ENCODE measurements at places on chromosomes 5 and 9.

- no peak for DNase-seq
Measured at GRCh38 chr9:125987420-125987819, 240.2 kb downstream of the PBX3 start.

DNA sequence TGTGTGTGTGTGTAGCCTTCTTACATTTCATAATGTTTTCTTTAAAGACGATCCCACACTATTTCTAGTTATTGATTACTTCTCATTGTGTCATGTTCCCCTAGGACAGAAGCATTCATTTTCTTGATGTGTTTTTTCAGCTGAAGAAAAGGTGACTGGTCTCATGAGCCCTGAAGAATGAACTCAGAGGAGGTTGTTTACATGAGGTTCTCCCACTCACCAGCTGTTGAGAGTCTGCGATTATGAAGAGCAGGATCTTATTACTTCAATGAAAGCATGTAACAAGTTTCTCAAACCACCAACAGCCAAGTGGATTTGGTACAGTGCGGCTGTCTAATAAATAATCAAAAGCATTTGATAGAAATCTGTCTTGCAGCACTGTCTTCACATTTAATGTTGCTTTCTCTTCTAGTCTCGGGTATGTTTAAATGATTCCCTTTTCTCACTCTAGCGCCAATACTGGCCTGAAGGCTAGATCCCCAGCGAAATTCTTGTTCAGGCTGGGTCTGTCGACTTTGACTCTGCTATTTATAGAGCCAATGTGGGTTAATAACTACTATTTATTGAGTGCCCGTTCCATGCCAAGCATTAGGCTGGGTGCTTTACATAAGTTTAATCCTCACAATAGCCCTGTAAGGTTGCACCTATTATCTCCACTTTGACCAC is 9.6 kb upstream of the FSD1L start:
- DNase-seq, result no peak

GRCh38 chr9:76586390-76587314 is 127.7 kb downstream of the GCNT1 start:
- no peak for DNase-seq

- DNase-seq, result no peak
Measured at GRCh38 chr9:71783120-71783523, 14.8 kb upstream of the CEMIP2 start.

DNA sequence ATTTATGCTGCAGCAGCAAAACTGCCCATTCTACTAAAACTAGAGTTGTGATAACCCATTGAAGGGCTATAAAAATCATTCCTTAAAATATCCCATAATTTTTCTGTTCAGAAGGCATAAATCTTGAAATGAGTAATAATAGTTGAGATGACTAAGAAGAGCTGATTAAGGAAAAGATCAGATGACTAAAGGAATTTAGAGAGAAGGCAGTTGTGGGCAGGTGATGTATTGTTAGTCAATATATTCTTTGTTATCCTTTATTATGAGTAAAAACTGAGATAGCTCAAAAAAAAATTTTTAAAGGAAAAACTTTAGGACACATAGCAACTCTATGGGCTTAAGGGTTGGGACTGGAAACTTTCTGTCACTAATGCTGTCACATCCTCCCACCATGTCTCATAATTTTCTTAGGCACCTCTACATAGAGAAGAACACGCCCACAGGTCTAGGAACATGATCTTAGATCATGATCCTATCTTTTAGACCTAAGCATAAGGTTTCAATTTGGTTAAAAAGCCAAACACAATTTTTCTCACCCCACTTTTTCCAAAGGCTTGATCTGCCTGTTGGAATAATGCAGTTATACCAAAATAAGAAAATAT is 597.5 kb upstream of the MEF2C start:
- DNase-seq, result no peak

- no peak for DNase-seq
Measured at GRCh38 chr9:115766370-115766955, 387.1 kb upstream of the PAPPA start.

- no peak for DNase-seq
Measured at GRCh38 chr5:180643191-180643851, 6.1 kb downstream of the FLT4 start.

DNA sequence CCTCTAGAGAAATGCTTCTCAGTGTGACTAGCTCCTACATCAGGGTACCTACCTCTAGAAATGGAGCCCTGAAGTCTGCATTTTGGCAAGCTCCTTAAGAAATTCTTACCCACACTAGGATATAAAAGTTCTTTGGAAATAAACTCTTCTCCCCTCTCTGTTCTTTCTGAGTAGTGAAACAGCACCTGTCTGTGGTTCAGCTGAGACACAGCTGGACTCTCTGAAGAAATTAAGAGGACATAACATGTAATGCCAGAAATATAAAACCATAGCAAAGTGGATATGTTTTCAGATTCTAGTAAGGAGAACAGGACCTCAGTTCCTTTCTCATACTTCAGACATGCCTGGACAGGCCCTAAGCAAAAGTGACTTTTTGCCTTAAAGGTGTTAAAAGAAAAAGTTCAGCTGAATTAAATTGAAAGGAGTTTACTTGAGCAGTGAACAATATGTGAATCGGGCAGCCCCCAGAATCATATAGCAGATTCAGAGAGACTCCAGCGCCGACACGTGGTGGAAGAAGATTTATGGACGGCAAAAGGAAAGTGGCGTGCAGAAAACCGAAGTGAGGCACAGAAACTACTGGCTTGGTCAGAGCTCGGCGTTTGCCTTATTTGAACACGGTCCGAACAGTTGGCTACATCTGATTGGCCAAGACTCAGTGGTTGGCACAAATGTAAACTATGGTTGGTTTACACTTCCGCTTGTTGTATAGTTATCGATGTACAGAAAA is 64.5 kb downstream of the PRKACG start:
- DNase-seq, result no peak

DNA sequence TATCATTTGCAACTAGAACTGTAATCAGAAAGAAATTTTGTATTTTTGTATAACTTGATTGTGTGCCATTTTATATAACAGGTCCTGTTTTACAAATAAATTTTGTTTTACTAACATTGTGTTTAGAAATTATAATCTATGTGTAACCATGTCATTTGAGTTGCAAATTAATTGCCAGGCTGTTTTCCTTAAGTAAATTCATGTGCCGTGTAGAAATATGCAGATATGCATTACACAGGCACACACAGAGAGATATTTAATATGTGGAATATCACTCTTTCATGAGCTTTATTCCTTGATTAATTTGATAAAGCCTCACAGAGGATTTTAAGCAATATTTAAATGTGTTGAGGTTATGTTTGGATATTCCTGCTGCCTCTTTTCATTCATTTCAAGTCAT is 56.5 kb upstream of the FSD1L start:
- no peak for DNase-seq

DNA sequence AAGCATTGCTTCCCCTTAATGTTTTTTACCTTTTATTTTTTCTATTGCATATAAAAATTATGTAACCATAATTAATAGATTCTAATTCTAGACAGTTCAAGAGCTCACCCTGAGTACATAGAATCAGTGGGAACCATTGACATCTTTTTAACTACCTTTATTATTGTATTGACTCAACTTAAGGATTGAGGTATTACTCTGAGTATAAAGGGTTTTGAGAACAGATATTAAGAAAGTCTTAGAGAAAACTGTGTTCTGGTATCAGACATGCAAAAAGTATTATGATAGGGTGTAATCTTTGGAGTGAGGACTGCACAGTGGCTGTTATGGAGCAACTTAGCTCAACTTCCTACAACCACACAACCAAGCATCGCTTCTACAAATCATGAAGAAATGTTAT is 8.9 kb downstream of the SPEF2 start:
- DNase-seq, result no peak

- DNase-seq, result no peak
Measured at GRCh38 chr9:110763568-110763967, 95.0 kb downstream of the MUSK start.

- DNase-seq, result no peak
Measured at GRCh38 chr5:75558981-75559632, 47.4 kb downstream of the POLK start.

- DNase-seq, result no peak
Measured at GRCh38 chr5:144370273-144370672, 199.6 kb downstream of the KCTD16 start.

DNA sequence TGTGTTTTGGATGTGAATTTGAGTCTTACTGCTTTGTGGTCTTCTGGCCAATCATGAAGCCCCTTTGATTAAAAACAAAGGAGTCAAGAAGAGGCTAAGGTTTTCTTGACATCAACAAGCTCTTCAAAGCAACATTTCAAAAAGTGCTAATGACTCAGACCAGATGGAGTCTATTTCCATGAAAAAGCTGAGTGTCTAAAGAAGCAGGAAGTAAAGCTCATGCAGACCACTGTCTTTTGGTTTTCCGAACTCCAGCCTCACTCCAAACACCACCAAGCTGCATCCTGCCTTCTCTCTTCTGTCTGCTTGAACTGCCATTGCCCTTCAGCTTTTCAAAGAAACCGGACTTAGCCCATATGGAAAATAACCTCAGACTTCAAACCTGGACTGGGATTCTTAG is 115.2 kb downstream of the PRDM6 start:
- DNase-seq, result no peak

DNA sequence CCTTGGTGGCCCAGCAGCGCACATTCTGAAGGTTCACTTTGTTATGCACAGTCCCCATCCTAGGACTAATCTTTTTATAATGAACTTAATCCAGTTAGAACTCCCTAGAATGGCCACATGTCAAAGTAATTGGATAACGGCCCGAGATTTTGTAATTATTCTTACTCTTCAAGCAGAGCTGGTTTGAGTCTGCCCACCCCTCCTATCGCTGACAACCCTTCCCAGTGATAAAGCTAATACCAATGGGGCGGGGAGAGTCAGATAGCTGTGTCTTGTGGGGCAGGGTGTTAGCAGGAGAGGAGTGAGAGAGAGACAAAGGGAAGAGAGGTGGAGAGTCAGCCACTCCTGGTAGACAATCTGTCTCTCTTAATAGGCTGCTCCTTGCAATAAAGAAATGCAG is 356.9 kb downstream of the SLIT3 start:
- DNase-seq, result peak; percentile 48

- DNase-seq, result no peak
Measured at GRCh38 chr9:21294364-21294774, 10.7 kb downstream of the IFNA5 start.

GRCh38 chr5:92838253-92838652 is 742.8 kb downstream of the NR2F1-AS1 start:
- DNase-seq, result no peak

DNA sequence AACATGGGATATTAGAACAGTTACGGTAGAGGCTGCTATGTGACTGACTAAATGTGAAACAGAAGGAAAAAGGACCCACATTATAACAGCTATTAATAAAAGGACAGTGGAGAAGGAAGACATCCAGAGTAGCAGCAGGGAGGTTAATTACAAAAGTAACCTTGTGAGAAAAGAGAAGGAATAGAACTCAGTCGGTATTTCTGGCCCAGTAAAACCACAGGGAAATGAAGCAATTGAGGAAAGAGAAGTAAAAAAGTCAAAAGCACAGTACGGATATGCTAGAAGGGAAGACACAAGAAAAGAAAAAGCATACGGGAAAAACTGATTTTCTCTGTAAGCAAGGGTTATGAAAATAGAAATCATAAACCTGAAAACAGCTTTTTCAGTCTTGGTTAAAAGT is 164.7 kb downstream of the RFX3 start:
- DNase-seq, result no peak

DNA sequence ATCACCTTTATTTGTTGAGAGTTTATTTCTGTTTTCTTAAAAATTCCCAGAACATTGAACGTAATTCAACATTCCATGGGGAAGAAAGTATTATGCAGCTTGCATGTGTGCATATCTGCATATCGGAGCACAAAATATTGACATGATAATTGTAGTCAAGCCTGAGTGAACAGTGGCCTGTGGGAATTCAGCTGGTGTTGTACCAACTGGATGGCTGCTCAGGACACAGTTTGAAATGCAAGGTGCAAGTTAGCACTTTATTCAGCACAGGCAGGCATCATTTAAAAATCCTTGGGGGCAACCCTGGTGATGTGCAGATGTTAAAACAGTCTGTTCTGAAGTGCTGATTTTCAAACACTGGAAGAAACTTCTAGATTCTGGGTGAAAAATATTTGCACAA is 82.4 kb downstream of the CNTLN start:
- DNase-seq, result no peak

DNA sequence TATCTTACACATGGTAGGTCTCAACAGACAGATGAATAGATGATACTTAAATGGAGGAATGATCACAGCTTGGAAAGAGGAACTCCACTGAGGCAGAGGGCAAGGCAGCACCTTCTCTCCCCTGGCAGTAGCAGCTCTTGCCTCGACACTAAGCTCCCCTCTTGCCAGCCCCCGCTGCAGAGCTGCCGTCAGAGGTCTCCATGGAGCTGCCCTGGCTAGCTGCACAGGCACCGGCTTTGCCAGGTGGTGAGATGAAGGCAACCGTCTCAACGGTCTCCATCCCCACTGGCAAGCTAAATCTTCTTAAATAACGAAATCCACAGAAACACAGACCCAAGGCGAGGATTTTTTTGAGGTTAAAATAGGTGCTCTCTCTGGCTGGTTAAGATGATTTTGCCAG is 81.2 kb downstream of the CRB2 start:
- DNase-seq, result no peak

GRCh38 chr9:87389936-87390335 is 107.7 kb upstream of the DAPK1 start:
- DNase-seq, result no peak

GRCh38 chr5:98635656-98636055 is 137.8 kb upstream of the RGMB start:
- no peak for DNase-seq

GRCh38 chr5:138763037-138763778 is 10.0 kb downstream of the CTNNA1 start:
- no peak for DNase-seq

DNA sequence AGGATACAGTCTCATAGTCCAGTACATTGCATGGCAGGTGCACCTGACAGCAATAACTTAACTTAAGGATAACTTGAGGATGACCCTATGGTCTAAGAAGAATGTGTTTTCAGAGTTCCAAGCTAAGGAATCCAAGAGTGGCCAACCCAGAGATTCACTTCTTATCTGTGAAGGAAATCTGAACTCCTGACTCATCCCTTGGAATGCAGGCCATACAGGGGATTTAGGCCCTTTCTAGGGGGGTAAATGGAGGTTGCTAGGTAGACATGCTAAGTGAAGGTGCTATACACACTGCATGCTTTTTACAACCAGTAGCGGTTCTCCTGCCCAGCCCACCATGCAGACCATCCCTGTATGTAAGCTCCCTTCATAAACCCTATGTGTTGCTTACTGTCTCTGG is 50.4 kb downstream of the HTR1A start:
- DNase-seq, result no peak

- DNase-seq, result no peak
Measured at GRCh38 chr9:109387206-109387605, 66.3 kb upstream of the EPB41L4B start.

DNA sequence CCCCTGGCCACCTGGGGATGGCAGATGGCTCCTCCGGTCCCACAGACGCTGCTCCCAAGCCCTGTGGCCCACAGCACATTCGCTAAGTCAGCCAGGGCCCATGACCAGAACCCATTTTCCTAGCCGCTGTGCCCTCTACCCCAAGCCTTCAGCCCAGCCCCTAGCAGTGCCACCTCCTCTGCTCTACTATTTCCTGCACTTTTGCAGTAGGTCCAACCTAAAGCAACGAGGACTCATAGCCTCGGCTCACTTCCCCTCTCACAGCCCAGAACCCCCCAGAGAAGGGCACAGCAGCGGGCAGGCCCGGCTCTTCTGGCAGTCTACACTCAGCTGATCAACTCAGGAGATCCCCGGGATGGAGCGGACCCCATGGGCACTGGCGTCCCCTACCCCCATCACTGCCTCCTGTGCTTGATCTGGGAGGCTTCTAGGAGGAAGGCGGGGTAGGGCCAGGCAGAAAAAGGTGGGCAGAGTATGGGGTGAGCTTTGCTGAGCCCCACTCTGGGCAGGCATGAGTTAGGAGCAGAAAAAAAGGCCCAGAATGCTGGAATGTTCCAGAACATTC is 111.2 kb downstream of the ZNF354C start:
- no peak for DNase-seq

All from neuronal stem cell (in vitro differentiated cells).